Glutamatergic neuron (in vitro differentiated cells): ENCODE measurements at places on chromosomes 16 and 17. TPM values are rescaled to one million over a fixed set of nuclear protein-coding genes. Genes with fewer than 3 reads are reported as not detected.

CTCF gene
- total RNA-seq, result 42.8 TPM

GPR142 gene
- 20.7 TPM for total RNA-seq

TRIM72 gene
- total RNA-seq, result 0.10 TPM

OR1A1 gene
- not detected for total RNA-seq

PSME3IP1 gene
- total RNA-seq, result 124 TPM
